ENCODE measurements at places on chromosomes 11 and 22.

- DNase-seq = no peak
Observed at GRCh38 chr22:38655519-38656255, 505 bp downstream of the FAM227A start.

DNA sequence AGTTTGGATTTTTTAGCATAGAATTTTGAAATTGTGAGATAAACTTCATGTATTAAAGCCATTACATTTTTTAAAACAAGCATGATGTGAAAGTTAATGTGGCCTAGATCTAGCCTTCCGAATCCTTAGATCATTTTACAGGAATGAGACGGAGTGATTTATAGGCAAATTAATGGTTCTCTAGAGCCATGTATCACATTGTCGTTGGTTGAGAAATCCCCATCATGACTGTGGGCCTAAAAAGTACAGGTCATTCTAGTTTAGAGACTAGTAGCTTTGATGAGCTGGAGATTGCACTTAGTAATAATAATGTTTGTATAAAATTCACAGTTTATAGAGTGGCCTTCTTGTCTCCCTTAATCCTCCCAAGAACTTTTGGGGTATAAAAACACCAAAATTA lies 7.1 kb downstream of the EWSR1 start:
- no peak for DNase-seq

DNA sequence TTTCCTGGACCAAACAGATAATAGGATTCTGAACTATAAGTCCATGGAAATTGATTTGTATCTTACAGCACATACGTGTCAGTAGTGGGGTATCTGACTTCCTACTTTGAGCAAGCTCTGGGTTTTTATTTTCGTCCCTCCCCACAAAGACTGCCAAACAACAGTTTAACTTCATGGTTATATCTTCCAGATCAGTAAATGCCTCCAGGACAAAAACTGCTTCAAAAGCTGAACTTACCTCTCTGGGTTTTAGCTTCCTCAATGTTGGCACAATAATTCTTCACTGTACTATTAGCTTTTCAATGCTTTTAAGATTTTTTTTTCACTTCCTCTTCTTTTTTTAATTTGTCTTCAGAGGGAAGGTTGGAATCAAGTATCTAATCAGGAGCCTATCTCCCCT lies 4.2 kb upstream of the DPF2 start:
- DNase-seq = no peak

GRCh38 chr11:102268083-102268984 lies 49.0 kb upstream of the BIRC3 start:
- DNase-seq = no peak

DNA sequence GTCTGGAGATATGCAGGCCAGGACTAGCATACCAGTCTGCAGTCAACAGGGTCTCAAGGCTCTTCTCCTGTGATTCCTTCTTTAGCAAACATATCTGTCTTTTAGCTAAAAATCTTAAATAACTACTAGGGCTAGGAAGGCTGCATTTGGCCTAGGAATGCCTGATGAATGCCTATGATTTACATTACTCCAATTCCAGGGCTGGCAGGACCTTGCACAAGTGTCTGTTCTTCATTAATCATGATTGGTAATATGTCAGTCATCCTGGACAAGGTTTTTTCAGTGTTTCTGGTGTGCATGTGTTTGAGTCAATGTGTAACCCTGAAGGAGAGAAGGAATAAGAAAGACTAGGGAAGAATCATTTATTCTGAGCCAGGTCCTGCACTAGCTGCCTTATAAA lies 280.5 kb upstream of the NARS2 start:
- DNase-seq = no peak

DNA sequence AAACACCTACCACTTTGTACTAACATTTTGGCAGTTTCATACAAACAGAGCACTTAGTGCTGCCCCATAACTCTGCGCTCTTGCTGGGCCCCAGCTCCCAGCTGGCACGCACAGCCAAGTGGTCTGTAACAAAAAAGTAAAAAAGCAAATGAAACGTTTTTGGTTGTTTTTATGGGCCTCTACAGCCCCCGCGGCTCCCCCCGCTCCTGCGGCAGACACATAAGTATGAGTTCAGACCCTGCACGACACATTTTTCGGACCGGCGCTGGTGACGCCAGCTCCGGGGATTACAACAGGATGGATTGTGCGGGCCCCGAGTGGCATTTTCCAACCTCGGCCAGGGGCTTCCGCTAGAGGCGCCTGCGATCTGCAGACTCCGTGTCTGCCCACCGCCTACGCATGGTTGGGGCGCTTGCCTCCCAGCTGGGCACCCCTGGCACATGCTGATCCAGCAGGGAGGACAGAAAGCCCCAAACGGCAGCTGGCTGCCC lies 418.2 kb downstream of the SOX6 start:
- peak; percentile 13 for DNase-seq

GRCh38 chr11:18853086-18853720 lies 61.6 kb upstream of the PTPN5 start:
- no peak for DNase-seq

DNA sequence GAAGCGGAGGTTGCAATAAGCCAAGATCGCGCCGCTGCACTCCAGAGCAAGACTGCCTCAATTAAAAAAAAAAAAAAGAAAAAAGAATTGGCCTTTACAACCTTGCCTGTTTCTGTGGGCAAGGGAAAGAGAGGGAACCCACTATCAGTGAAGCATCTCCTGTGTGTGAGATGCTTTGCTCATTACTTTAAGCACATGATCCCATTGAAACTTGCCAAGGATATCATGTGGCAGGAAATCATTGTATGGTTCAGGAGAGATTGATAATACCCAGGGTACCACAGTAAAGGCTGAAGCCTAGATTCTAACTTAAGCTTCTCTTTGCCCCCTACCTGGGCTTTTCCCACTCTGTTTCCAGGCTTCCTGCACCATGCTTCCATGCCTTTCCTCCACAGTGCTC lies 3.6 kb downstream of the LDLRAD3 start:
- no peak for DNase-seq

GRCh38 chr11:15849257-15849656 lies 507.1 kb downstream of the SOX6 start:
- DNase-seq = no peak

GRCh38 chr11:96203567-96204365 lies 139.2 kb downstream of the MAML2 start:
- no peak for DNase-seq

- no peak for DNase-seq
Observed at GRCh38 chr11:116980136-116980793, 118.0 kb downstream of the SIK3 start.

DNA sequence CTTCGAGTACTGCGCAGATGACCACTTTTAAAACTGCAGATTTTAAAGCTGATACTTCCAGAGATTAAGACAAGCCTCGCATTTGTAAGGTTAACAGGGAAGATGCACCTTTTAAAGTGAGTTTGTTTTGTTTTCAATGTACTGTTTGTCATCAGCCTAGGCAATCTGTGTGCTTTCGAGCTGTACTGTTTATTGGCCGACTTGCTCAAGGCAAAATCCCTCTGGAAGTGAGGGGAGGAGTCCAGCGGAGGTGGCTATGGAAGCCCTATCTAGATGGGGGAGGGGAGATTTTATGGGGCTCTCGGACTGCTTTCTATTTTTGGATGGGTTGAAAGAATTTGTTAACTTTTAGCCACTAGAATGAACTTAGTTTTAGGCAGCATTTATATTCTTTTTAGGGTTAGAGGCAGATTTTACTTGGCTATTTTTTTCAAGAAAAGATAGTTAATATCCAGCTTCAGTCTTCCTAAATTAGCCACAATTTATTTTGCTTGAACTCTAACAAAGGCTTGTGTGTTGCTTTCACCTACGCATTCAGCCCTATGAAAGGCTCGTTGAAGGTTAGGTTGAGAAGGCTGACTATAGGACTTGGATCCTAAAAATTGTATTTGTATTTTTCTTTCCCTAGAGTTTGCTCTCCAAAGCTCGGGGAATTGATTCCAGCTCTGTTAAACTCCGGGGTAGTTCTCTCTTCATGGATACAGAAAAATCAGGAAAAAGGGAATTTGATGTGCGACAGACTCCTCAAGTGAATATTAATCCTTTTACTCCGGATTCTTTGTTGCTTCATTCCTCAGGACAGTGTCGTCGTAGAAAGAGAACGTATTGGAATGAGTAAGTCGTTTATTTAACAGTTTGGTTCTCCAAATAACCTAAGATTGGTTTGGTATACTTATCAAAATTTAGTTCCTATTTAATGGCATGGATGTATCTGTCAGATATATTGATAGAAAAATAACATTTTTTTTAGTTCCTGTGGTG lies 2.1 kb downstream of the WEE1 start:
- DNase-seq = peak; percentile 56

DNA sequence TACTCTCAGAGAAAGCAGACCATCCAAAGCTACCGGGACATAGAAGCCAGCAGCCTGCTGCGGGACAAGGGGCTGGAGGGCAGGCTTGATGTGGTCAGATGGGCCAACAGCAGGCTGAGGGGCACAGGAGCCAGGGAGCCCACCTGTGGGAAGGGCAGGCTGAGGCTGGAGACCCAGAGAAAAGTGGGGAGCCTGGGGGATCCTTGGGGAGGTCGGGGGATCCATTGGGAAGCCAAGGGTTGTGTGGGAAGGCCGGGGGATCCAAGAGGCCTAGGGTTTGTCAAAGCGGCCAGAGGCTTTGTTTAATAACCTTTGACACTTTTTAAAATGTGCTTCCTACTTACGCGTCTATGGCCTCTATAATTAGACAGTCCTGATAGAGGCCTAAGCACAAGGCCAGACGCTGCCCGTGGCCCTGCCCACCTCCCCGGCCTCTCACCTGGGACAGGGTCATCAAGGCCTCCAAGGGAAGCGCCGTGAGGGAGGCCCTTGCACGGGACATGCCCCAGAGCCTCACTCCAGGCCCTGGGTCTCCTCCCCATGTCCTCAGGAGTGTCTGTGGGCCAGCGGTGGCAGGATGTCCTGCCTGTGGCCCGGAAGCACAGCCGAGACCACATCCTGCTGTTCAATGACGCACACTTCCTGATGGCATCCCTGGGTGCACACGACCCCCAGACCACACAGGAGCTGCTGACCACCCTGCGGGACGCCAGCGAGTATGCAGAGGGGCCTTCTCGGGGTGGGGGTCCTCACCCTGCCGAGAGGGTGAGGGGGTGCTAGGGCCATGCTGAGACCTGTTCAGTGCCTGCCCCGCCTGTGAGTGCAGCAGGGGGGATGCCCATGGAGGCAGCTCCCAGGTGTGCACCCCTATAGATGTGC lies 8.6 kb upstream of the GTSE1 start:
- no peak for DNase-seq

- no peak for DNase-seq
Observed at GRCh38 chr11:120215634-120216033, 4.8 kb downstream of the OAF start.

DNA sequence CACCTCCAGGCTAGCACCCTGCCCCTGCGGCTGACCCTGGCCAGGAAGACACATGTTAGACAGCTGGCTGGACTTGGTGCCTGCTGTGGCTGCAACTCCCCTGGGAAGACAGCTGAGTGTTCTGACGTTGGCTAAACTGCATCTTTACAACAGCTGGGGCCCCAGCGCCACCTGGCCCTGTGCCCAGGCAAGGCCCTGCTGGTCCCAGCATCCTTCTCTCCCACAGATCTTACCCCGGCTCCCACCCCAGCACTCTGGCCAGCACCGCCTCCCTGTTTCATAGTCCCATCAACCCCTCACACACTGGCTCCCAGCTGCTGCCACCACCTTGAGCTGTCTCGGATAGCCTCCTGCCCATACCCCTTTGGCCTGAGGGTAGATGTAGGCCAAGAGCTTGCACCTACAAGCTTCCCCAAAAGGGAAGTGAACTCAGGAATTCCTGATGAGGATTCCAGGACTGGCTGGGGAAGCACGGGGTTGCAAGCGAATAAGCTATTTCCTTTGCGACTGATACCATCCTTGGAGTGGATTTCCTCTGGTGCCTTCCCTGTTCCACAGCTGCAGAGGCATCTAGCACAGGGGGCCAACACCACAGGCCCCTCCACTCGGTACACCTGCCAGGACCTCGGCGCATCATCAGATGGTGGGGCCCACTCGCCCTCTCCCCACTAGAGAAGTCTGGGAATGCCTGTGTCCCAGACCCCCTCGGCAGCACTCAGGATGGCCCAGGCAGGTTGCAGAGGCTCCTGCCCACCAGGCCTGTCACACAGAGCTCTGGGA lies 28.5 kb downstream of the RSPH14 start:
- peak; percentile 11 for DNase-seq

- no peak for DNase-seq
Observed at GRCh38 chr11:1228921-1229451, 6.1 kb downstream of the MUC5B start.

DNA sequence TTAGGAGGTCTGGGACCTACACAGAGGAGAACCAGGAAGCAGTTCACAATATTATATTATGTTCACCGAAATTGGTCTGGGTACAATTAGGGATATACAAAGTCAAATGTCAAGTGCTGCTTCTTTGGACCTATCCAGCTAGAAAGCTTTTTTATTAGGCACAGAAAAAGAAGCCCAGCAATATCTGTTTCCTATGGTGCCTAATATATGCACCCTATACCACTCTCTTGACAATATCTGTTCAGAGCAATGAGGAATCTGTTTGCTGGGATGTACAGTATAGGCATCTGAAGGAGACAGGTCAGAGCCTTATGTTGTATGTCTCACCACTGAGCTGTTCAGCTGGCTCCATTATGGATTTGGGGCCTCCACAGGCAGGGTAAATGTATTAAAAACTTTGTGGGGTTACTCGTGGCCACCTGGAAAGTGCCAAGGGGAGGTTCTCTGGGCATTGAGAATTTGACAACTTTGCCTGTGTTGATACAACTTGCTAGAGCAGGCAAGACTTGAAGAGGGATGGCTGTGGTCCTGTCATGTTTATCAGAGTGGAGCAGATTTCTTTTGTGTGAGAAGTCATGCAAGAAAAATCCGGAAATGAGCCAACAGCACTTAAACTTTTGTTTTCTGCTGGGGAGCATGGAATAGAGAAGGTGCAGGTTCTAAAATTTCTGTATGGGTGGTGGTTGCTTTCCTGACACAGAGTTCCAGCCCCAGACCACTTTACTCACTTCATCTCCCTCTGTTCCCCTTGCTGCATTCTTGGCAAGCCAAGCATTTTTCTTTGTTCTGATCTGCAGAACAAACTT lies 10.1 kb downstream of the STIM1 start:
- peak; percentile 41 for DNase-seq

- peak; percentile 67 for DNase-seq
Observed at GRCh38 chr11:121630041-121630440, 177.3 kb upstream of the SORL1-AS1 start.

- no peak for DNase-seq
Observed at GRCh38 chr11:119375337-119376196, 5.9 kb downstream of the USP2 start.

Data from AG04450 (cell line).